ENCODE measurements at places on chromosomes 5 and 9.

DNA sequence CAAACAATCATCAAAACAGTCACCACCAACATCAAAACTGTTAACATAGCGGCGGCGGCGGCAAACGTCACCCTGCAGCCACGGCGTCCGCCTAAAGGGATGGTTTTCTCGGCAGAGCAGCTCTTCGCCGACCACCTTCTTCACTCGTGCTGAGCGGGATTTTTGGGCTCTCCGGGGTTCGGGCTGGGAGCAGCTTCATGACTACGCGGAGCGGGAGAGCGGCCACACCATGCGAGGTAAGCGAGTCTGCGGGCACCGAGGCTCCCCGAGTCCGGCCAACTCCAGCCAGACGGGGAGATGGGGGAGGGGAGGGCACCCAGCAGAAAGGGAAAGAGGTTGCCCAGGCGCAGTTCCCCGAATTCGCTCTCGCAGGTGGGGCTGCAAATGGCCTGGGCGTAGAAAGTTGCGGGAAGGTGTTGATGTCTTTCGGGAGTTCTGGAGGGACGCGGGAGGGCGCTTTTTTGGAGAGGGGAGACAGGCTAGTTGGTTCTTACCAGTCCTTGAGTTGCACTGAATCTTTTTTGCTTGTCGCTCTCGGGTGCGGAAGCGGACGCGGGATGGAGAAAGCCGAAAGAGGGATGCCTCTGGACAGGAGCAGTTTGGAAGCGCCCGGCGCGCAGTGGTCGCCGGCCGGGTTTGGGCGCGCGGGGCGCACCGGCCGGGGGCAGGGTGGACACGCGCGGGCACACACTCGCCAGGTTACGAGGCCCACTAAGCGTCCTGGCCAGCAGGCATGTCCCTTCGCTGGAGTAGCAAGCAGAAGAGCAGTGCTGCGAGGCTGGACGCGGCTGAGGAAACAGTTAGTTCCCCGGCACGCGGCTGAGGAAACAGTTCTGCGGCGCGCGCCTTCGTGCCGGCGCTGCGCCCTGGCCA is 849 bp downstream of the RORB start:
- DNase-seq, result peak; percentile 23

- no peak for DNase-seq
These were observed 19.4 kb upstream of the FCN1 start for GRCh38 chr9:134937164-134937555.

DNA sequence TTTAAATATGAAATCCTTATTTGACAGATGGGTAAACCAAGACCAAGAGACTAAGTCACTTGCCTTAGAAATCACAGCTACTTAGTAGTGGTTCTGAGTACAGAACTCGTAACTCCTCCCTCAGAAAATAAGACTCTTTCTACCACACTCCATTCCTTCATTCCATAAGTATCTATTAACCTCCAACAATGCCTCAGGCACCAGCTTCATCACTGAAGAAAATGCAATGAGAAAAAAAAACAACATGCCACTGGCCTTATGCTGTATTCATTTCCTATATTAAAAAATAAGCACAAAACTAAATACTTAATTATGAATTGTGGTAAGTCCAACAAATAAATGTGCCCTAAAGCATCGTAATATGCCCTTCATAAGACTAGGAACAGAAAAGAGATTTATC is 13.5 kb upstream of the FREM1 start:
- no peak for DNase-seq

GRCh38 chr9:121807823-121808278 is 156.4 kb downstream of the DAB2IP start:
- DNase-seq, result no peak

DNA sequence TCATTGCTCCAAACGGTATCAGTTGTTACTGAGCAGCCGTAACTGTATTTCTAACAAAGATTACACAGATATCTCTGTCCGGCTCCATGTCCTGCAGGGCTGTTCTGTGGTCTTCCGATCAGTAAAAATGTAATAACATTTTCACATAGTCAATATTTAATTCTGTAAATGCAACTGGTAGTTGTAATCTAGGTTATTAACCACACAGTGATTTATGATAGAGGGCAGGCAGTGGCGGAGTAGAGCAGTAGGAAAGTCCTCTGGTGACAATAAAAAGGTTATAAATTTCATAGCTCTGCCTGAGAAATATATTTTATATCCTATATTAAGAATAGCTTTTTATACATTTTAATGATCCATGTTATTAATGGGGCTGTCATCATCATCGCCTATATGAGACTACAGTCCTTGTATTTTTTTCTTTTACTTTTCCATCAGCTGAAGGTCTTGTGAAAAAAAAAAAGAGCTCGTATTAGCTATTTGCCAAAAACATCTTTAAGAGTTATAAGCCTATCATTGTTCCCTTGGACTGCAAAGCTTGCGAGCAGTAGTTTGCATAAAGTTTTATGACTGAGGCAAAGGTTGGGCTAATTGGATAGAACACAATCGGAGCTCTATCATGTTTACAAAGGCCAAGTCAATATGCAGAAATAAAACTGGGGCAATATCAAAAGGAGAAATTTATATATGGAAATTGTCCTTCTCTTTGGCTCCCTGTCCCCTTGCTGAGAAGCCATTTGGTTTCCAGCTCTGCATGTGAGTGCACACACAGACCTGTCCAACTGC is 648.0 kb downstream of the IRX1 start:
- no peak for DNase-seq

Measured in cardiac fibroblast (primary cell).